ENCODE measurements at places on chromosomes 12 and 14.

- DNase-seq, result no peak
Observed at GRCh38 chr12:104384141-104384880, 72.4 kb upstream of the CHST11 start.

GRCh38 chr12:102095677-102096263 is 24.1 kb downstream of the NUP37 start:
- DNase-seq, result no peak

- DNase-seq, result no peak
Observed at GRCh38 chr14:63670692-63671091, 29.0 kb upstream of the WDR89 start.

GRCh38 chr12:29160230-29160629 is 11.2 kb downstream of the FAR2 start:
- DNase-seq, result no peak

DNA sequence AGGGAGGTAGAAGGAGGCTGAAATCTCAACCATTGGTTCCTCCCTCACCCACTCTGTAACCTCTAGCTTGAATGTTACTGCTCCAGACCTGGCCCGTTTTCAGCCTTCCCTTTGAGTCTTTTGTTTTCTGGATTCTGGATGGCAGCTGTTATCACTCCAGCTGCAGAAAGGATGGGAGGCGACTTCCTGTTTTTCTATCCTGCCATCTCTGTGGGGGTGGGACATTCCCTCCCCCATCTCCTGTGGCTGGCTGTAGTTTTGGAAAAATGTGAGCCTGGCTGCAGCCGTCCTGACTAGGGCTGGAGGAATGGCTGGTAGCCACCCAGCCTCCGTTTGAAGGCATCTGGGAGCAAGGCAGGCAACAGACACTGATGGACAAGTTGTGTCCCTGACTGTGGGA is 2.9 kb upstream of the PPFIBP1 start:
- no peak for DNase-seq

GRCh38 chr14:49366416-49366815 is 219.8 kb downstream of the RPS29 start:
- DNase-seq, result no peak

DNA sequence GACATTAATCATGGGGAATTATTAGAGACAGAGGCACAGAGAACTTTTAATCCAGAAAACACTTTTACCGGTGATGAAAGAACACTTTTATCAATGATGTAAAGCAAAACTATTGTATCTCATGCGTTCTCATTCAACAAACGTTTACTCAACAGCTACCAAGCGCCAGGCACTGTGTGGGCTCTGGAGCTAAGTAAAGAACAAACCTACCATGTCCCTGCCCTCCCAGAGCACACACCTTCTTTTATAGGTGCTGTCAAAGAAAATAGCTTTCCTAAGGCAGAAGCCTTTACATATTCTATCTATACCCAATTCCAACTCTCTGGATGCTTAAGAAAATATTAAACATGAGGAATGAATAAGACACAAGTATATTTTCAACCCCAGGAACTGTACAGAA is 91.1 kb downstream of the FOXN3 start:
- DNase-seq, result no peak

GRCh38 chr12:123657211-123657610 is 13.7 kb upstream of the TCTN2 start:
- no peak for DNase-seq

DNA sequence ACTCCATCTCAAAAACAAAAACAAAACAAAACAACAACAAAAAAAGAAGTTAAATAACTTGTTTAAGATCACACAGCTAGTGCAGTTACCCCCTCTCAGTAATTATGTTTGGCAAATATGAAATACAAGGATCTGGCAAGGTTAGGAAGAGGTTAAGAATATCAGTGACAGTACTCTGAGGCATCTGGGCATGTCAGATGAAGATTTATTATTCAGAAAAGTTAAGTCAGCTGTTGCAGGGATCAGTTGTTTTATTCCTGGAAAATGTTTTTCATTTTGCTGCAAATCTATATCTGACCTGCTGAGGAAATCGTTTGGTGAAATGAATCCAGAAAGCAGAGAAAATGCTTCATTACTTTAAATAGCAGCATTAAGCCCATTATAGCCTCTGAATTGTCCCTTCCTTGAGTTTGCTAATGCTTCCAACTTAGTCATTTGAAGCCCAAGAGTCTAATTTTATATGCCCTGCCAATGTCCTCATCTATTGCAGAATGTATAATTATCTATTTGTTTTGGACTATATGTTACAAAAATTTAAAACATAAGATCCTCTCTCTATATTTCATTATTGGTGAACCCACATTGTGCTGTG is 8.1 kb downstream of the GPX2 start:
- no peak for DNase-seq

DNA sequence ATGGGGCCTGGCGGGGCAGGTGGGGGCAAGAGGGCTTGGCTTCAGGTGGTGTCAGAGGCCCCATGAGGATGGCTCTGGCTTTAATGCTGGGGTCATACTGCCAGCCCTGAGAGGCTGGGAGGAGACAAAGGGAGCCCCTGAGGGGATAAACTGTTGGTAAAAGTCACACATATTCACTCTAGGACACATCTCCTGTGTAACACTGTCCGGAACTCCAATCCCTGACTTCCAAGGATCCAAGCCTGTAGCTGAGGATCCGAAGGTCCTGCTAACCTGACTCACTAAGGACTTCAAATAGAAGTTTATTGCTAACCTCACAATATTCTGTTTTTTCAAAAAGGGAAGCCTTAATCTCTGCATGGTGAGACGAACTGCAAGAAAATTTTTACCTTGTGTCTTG is 39.2 kb upstream of the GPR68 start:
- no peak for DNase-seq

DNA sequence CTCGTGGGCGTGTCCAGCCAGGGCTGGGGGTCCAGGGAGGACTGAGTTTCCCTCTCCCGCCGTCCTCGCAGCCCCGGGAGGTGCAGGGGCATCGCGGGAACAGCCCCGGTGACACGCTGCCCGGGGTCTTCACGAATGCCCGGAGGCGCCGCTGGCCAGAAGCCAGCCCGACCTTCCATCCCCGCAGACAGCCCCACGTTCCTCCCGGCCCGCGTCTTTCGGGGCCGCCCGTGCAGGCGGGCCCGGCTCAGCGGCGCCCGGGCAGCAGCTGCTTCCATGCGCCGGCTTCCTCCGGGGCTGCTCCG is 827 bp upstream of the TEDC1 start:
- no peak for DNase-seq

DNA sequence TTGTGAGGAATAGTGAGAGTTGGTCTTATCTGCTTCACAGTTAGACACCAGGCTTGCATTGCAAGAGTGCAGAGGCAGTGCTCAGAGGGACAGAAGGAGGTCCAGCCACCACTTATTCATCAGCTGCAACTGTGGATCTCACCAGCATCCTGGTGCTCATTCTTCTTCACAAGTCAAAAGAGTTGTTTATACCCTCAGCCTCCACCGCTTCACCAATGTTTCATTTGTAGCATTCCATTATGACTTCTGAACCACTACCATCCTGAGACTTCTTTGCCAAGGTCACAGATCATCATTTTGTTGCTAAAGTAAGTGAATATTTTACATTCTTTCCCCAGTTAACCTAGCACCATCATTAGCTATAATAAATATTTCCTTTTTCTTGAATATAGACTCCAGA is 230.5 kb upstream of the KITLG start:
- no peak for DNase-seq

- DNase-seq, result no peak
Observed at GRCh38 chr12:3747543-3747942, 5.4 kb downstream of the CRACR2A start.

GRCh38 chr12:48031135-48031960 is 27.1 kb upstream of the COL2A1 start:
- DNase-seq, result no peak

GRCh38 chr14:56686416-56686815 is 106.8 kb downstream of the TMEM260 start:
- no peak for DNase-seq

- DNase-seq, result no peak
Observed at GRCh38 chr12:45336762-45337596, 121.1 kb downstream of the ANO6 start.

- no peak for DNase-seq
Observed at GRCh38 chr12:50612882-50613281, 108.1 kb downstream of the DIP2B start.

DNA sequence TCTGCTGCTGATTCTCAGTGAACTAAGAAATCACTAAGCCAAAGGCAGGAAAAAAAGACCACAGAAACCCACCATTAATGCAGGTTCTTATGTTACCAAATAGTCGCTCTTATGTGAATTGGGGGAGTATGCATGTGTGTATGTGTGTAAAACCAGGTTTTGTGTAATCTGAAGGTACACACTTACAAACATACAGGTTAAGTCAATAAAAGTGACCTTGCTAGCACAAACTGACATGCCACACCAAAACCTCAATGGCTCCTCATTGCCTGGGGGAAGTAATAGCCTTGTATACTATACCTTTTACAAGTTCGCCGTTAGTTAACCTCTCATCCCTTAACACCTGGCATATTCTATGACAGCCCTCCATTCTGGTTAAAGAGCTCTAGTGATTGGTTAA is 29.8 kb upstream of the TMED10 start:
- DNase-seq, result no peak

Measured in effector CD8-positive, alpha-beta T cell (primary cell).